ENCODE measurements at places on chromosomes 5 and 9.

DNA sequence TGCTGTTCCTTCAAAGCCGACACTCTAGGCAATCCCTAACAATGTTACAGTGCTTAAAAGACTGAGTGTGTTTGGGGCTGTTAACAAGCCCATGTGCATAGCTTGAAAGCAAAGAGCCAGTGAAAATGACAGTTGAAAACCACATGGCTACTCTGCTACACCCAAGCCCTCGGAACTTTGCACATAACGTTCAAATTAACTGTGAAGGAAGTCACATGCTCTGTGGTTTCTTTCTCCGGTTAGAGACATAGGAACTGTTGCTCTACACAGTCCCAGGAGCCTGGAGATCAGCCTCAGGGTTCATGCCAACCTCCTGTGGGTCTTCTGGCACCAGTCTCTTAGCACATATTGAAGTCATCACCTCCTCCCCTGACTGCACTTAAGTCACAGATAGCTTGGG lies 51.1 kb downstream of the C9orf152 start:
- no peak for DNase-seq

DNA sequence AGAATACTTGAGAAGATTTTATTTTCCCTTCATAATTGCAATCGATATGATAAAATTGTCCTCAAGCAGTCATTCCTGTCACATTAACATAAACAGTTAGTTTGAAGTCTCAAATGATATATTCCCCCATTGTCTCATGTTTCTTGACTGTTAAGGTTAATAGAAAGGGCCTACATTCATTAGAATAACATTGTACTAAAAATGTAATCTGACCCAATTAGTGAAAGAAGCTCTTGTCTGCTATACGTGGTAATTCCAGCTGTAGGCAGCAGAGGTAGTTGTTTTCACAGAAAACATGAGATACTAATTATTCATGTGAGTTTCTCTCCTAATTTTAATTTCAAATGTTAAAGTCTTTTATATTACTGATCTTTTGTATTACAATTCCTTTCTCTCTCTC lies 25.9 kb upstream of the AP3B1 start:
- peak; percentile 51 for DNase-seq

DNA sequence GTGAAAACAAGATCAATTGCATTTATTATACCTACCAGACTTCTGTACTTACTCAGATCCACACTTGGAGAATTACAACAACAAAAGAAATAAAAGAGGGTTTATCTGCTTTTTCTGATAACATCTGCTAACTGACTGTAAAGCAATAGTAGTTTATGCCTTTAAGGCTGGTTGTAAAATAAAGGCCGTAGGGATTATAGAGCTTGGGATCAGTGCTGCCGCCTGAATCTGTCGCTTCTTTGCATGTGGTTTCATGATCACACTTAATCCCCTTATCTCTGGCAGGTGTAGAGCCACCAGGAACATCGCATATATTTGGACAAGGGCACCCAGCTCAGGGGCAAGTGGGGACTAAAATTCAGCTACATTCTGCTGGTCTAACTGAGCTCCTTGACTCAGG lies 146.7 kb downstream of the CCDC192 start:
- no peak for DNase-seq

DNA sequence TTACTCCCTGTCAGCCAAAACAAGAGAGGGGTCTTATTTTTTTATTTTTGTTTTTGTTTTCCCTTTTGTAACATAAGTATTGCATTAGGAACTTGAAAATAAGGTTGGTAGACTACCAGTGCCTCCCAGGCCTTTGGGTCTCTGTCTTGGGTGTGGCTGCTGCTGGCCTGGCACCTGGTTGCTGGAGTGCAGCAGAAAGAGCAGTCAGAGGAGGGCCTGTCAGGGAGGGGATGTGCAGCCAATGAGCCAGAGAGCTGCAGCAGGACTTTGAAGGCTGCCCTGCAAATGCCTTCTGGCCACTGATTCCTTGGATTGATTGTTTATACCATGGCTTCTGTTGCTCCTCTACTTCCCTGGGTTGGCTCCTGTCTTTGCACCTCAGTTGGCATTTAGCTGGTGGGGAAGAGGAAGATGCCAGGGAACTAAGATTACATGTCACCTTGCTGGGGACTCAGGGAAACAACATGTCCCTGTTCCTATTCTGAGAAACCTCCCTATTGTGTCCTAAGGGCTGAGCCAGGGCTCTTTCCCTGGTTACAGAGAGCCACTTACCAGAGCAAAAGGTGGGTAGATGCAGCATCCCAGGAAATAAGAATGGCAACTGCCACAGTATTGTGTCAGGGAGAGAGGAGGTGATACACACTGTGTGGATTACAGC lies 66.6 kb downstream of the ANGPTL2 start:
- DNase-seq: no peak

GRCh38 chr9:89919171-89919681 lies 314.4 kb downstream of the GADD45G start:
- DNase-seq: no peak

DNA sequence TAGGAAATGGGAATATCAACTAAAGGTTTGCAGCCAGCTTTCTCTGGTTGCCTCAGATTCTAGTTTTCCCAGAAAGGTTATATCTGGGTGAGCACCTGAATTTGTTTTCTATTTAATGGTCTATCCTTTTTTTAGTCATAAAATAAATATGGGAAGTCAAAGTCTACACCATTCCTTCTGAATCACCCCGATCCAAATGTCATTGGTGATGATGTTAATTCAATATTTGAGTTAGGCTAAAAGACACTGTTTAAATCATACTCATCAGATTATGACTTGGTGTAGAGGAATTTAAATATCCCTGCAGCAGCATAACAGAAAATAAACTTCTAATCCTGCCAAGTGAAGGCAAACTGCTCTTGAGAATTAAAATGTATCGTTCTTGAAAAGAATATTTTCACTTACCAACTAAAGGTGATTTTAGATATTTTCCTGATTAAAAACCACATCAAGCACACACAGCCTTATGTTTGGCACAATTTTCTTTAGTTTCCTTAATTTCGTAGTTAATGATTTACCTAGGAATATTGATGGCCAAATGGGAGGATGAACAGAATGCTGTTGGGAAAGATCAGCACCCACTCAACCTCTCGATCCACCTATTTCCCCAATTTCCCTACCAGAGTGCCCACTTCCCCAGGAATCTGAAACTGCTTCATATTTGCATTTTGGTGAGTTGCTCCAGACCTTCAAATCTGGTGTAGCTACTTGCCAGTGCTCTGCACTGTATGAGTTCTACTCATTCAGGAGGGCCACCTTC lies 103.1 kb upstream of the TSLP start:
- DNase-seq: no peak

- no peak for DNase-seq
These were observed 124.9 kb upstream of the ZNF462 start for GRCh38 chr9:106738109-106738508.

Data from NCI-H2029 treated with DMSO at 0.1 percent for 48 hours (cell line).